ENCODE measurements at places on chromosomes 12 and 14. TPM values are rescaled to one million over a fixed set of nuclear protein-coding genes. Genes with fewer than 3 reads are reported as not detected.
A peak's percentile ranks its signal among the peaks of the same experiment; 100 is the strongest.

Gene CLEC4A
- total RNA-seq, result 3.7 TPM

- DNase-seq, result no peak
Observed at GRCh38 chr12:202081-202731, 11.8 kb downstream of the SLC6A12 start.

DNA sequence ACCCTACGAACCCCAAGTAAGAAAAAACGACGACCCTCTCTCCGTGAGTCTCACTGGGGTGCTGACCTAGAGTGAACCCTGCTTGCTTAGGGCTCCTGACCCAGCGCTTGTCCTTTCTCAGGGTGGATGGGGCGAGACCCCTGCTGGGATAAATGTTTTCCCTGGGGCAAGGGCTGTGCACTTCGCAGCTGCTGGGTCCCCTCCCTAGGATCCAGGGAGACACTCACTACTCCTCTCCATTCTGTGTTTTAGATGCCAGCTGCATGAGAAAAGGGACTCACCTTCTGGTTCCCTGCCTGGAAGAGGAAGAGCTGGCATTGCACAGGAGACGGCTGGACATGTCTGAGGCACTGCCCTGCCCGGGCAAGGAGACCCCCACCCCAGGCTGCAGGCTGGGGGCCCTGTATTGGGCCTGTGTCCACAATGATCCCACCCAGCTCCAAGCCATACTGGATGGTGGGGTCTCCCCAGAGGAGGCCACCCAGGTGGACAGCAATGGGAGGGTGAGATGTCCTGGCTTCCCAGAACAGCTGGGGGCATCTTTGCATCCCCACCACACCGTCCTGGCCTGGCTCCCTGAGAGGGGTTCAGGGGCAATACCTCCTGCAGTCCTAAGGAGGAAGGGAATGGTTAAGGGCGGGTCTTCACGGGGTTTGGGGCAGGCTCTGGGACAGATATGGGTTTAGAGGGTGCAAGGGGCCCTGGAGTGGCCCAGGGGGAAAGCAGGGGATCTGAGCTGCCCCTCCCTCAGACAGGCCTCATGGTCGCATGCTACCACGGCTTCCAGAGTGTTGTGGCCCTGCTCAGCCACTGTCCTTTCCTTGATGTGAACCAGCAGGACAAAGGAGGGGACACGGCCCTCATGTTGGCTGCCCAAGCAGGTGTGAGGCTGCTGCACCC is 663 bp downstream of the ANKRD33 start:
- no peak for DNase-seq

DNA sequence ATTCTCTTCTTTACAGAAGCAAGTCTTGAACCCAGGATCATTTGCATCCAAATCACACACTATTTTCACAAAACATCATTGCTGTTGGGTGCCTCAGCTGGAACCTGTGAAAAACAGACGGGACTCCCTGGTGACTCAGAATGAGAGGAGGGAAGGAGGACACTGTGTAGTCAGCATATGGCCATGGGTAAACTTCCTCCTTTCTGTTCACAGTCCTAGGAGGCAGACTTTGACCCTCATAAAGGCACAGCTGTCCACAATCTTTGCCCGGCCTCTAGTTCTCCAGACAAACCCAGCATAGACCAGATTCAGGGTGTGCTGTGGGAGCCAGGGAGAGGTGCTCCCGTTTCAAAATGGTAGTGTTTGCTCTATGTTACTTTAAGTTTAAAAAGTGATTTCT is 62.0 kb downstream of the DYRK2 start:
- no peak for DNase-seq

DNA sequence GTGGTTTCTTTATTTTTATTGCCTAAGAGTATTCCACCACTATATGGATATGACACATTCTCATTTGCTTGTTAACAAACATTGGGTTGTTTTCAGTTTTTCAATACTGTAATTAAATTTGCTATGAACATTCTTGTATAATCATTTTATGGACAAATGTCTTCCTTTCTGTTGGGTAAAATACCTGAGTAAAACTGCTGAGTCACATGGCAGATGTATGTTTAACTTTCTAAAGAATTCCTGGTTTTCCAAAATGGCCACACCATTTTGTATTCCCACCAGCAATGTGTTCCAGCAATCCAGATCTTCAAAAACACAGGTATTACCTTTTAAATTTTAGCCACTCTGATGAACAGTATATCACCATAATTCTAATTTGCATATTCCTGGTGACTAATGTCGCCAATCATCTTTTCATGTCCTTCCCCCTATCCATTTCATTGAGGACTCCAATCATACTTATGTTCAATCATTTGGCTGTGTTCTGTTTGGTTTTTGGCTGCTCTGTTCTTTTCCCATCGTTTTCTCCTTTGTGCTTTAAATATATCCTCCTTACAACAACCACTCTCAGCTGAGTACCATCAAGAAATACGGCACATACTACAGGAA is 36.0 kb downstream of the CDK17 start:
- no peak for DNase-seq

DNA sequence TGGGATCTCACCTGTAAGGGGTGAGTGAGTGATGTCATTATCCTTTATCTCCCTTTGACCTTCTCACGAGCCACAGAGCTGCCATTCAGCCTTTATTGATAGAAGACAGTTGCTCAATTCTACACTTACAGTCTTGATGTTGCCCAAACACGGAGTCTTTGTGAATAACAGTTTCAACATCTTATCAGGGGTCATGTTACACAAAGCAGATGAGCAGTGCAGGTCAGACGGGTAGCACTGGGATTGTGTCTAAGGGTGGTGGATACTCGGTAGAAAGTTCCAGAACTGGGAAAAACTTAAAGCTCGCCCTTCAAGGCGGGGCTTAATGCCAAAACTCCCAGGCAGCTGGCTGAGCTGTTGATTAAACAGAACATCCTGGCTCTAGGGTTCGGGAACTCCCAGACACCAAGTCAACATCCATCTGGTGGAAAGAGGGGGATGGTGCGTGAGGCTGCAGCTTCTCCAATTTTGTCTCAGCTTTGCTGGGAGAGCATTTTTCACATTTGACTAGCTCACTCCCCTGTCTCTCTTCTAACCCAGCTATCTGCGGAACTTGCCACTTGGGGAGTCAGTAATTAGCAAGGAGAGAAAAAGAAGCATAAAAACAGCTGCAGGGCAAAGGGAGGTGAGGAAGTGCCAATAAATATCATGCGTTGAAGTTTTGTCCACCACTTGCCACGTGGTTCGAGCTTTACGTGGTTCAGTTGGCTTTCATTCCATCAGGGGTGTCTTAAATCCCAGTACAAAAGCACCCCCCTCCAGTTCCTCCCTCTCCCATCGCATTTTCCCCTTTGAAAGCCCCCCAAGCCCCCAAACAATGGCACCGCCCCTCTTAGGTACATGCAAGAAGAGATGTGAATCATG is 31.0 kb downstream of the FOXN4 start:
- peak; percentile 27 for DNase-seq

DNA sequence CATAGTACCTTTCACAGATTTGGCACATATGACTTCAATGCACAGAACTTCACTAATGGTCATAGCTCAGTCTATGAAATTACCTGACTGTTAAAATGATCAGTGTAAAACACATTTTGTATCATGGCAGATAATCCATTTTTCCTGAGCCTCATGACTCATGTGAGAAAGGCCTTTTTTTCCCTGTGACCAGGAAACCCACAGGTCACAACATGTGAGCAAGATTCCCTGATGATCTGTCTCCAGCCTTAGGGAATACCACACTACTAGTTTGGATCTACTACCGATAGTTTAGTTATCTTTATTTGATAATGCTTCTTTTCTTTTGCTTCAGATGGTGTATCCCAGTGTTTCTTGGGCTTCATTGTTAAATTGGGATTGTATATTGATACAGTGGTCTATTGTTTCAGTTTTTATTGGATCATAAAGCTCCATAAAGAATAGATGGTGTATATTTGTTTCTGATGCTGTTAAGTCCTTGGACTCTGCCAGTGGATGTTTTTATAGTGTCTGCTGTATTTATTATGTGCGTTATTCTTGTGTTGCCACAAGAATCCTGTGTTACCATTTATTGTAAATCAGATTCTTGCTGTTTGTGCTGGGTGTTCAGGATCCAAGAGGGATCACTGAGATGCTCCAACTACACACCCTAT is 248.7 kb upstream of the PELI2 start:
- no peak for DNase-seq

- DNase-seq, result no peak
Observed at GRCh38 chr12:12881151-12881909, 10.0 kb upstream of the GPRC5A start.

- no peak for DNase-seq
Observed at GRCh38 chr14:75927564-75928087, 54.2 kb downstream of the TGFB3 start.

Data from kidney (tissue), 22 donors.